Hematopoietic multipotent progenitor cell treated with erythropoietin and hydrocortisone succinate and interleukin-3 and kit ligand, for 15 days (in vitro differentiated cells): ENCODE measurements at places on chromosomes 16 and 17.

DNA sequence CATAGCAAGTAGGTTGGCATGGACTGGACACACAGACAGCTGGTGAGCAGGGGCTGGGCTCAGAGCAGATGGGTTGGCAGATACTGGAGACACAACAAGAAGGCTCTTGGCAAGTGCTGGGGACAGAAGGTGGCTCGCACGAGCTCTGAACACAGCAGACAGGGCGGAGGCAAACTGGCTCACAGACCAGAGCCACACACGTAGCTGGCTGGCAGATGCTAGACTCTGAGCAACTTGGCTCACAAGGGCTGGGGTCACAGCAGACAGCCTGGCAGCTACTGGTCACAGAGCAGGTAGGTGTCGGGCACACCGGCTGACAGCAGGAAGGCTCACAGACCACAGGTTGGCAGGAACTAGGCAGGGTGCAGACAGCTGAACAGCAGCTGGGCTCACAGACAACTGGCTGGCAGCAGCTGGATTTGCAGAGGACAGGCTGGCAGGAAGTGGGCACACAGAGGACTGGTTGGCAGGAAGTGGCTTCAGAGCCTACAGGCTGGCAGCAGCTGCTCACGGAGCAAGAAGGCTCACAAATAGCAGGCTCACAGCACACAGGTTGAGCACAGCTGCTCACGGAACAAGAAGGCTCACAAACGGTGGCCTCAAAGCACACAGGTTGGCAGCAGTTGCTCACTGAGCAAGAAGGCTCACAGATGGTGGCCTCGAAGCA is 725 bp downstream of the KRTAP16-1 start:
- DNase-seq = no peak

- DNase-seq = no peak
Observed at GRCh38 chr17:80802626-80803450, 188.8 kb upstream of the CHMP6 start.

DNA sequence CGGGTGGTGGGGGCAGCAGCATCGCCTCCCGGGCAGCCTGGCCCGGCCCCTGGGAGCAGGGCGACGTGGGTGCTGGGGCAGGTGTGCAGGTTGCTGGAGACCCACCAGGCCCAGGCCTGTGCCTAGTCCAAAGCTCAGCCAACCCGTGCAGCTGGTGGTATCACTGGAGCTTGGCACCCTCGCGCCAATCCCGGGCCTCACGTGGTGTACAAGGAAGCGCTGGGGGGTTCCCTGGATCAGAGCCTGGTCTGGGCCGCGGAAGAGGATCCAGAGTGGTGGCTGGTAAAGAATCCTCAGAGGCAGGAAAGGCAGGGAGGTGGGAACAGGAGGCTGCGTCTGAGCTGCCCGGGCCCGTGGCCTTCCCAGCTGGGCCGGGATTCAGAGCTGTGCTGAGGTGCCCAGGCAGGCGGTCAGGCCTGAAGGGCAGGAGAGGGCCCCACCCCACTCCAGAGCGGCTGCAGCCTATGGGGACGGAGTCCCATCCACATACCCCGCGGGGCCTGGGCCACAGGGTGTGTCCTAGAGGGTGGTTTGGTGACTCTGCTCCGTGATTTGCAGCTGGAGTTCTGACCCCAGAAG is 36.2 kb downstream of the ZFPM1 start:
- DNase-seq = no peak

GRCh38 chr17:7841396-7841914 is 7.4 kb downstream of the KDM6B start:
- DNase-seq = peak; percentile 79

DNA sequence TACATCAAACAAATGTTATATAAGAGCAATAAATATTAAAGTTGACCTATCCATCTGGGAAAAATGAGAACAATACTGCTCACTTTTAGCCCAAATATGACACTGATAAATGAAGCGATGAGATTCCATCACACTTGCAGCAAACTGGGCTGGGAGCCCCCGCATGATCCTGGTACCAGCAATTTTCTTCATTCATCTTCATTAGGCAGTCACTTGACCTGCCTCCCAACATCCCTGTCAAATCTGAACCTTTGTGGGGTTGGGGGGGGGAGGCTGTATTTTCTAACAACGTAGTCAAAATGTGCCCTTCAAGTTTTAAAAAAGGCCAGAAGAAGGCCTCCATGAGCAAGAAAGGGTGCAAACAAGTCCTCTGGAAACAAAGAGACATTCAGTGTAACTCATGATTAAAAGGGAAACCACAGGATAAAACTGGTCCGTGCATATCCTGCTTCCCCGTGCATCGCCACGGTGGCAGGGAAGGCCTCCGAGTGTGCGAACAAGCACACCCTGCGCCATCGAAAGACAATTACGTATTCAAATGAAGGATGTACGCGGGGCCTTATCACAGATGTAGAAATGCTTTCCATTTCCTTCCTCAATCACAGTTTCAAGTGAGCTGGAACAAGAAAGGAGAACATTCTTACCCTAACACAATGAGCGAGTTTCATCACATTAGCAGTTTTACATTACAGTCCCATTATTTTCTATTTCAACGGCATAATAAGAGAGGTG is 48.4 kb downstream of the TOX3 start:
- no peak for DNase-seq

DNA sequence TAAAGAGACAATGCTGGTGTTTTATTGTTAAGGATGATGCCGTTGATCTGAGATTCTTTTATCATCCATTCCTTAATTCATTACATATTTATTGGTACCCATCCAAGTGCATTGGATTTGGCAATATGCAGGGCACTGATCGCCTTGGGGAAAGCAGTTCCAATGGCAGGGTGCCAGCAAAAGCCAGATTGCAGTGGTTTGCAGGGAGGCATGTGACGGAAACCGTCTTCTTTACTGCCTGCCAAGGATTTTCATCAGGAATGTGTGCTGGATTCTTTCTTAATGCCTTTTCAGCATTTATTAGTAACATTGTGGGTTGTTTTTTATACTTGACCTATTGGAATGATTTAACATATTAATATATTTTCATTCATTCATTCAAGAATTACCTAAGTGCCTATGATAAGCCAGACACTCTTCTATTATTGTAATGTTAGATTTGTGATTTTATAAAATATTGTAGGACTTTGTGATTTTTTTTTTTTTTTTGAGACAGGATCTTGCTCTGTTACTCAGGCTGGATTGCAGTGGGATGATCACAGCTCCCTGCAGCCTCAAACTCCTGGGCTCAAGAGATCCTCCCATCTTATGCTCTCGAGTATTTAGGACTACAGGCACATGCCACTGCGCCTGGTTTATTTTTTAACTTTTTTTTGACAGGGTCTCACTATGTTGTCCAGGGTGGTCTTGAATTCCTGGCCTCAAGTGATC is 93.4 kb upstream of the TNRC6A start:
- DNase-seq = no peak

DNA sequence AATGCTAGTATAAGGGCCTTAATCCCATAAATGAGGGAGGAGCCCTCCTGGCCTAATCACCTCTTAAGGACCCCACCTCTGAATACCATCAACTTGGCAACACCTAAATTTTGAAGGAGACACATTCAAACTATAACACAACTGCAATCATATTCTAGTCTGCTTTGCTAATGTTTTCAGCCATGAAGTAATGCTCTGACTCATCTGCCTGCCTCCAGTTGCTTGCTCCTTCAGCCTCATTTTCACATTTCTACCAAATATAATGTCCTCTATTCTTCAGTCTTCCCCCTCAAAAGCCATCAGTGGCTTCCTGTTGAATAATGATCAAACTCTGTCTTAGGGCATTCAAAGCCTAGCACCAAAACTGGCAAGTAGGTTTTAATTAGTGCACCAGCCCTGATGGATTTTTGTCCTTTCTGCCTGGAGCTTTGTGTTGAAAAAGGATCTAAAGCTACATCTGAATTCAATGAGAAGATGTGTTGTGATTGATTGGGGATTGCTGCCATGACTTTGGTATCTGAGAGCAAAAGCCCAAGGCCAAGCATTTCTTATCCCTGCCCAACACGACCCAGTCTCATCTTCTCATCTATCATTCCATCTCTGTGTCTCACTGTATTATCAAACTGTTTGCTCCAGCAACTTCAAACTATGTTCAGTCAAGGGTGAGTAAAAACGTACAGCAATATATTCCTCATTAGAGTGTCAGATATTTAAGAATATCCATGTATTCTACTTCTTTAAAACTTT is 140.8 kb upstream of the ELAC2 start:
- DNase-seq = no peak

DNA sequence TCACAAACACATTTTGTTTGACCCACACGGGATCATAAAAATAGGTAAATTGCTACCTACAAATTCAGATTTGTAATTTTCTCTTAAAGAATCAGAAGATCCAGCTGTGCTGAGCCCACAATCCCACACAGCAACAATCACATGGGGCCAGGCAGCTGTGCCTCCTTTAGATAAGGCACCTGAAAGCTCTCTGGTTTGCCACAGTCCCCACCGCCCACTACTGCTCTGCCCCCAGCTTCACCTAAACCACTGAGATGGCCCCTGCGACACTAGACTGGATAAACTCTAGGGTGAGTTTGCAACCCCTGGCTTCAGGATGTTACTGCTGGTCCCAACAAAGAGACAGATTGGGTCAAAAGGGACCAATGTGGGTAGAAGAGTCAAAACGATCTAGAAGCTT is 96.8 kb downstream of the GSG1L start:
- no peak for DNase-seq

GRCh38 chr17:56735842-56736241 is 97.9 kb downstream of the C17orf67 start:
- no peak for DNase-seq

DNA sequence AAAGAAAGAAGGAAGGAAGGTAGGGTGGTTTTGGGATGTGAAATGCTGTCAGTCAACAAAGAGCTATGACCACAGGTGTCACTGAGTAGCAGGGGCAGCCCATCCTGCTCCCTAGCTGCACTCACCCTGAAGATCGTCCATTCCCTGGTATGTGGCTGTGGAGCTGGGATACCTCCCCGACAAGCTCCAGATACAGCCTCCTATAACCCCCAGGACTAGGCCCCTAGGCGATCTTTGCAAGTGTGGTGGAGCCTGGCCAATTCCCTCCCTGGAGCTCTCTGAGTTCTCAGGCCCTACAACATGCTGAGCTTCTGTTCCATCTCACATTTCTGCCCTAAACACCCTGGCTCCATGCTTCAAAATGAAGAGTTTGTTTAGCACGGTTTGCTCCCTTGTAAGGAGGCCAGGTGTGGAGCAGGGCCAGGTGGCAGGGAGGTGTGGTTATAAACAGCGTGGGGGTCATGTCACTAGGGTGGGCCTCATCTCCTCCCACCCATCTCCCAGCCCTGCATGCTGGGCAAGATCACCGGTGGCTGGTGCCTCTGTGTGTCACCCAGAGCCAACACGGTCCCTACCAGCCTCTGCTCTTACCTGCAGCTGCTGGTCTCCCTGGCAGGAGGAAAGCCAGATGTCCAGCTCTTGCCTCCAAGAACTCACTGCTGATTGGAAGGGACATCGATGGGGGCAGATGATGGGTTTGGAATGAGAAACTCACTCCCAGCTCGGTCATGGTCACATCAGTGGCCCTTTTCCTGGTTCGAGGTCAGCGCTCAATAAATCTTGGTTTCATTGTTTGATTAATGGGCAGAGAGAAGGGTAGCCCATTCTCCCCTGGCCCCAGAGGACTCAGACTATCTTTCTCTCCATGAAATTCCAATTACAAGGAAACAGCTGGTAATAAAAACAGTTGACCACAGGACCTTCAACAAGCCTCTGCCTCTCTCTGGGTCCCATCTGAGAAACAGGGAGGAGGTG is 511.0 kb upstream of the CDH5 start:
- no peak for DNase-seq

- DNase-seq = no peak
Observed at GRCh38 chr17:4790705-4791088, 1.9 kb downstream of the GLTPD2 start.

- DNase-seq = no peak
Observed at GRCh38 chr17:17780922-17781590, 55.7 kb downstream of the SREBF1 start.
